Effector CD4-positive, alpha-beta T cell (primary cell): ENCODE measurements at places on chromosomes 13 and 19.

DNA sequence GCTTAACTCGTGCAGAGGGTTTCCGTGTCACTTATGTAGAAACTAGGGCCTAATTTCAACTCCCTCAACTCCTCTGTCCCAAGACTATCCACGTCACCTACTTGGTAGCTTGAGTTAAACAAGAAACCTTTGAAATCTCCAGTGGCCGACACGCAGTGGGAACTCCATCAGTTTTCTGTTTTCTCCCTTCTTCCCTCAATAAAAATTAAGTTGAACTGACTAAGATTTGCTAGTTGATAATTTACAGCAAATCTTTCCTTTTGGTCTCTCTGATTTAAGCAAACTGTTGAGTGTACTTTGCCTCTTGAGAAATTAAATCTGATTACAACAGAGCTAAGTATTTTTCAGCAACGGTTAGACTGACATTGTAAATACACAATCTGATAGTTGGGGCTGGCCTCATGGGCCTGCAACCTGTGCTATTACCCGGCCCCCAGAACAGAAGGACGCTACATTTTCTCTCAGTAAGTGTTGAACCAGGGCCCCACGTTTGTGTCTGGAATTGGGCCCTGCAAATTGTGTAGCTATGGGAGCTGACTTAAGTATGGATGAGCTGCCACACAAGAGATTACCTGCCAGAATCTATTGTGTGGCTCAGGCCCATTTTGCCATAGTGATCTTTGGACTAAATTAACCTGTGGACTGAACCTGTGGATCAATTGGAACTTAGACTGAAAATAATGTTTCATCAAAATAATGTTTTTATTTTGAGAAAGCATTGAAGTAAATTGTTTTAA is 708 bp upstream of the ESD start:
- no peak for DNase-seq

- no peak for DNase-seq
These were observed 91.4 kb upstream of the SLC10A2 start for GRCh38 chr13:103157434-103158145.

DNA sequence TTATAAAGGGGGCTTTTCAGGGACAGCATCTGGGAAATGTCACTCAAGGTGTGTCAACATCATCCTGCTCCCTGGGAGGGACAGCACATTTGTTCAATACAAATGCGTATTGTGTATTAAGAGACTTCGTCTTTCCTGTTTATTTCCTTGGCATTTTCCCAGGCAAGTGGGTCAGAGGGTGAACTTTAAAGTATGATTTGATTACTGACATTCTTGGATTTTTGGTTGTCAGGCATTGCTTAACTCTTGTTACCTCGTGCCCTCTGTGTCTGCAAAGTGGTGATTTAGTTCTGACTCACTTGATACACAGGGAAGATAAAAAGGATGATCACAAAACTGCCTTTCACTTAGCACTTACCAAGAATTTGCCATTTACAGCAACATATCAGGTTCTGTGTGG is 292.7 kb downstream of the SUCLA2 start:
- no peak for DNase-seq

- no peak for DNase-seq
These were observed 3.2 kb downstream of the DBP start for GRCh38 chr19:48634036-48634342.

GRCh38 chr13:95258619-95259194 is 42.5 kb downstream of the ABCC4 start:
- no peak for DNase-seq

DNA sequence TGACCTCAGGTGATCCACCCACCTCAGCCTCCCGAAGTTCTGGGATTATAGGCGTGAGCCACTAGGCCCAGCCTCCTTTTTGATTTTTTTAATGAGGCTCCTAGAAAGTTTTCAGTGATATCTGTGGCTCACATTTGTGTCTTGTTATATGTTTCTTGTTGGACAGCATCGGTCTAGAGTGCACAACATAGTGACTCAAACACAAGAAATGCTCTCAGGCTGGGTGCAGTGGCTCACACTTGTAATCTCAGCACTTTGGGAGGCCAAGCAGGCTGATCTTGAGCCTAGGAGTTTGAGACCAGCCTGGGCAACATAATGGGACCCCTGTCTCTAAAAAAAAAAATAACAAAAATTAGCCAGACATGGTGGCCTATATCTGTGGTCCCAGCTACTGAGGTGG is 8.2 kb downstream of the PHF11 start:
- DNase-seq: no peak

DNA sequence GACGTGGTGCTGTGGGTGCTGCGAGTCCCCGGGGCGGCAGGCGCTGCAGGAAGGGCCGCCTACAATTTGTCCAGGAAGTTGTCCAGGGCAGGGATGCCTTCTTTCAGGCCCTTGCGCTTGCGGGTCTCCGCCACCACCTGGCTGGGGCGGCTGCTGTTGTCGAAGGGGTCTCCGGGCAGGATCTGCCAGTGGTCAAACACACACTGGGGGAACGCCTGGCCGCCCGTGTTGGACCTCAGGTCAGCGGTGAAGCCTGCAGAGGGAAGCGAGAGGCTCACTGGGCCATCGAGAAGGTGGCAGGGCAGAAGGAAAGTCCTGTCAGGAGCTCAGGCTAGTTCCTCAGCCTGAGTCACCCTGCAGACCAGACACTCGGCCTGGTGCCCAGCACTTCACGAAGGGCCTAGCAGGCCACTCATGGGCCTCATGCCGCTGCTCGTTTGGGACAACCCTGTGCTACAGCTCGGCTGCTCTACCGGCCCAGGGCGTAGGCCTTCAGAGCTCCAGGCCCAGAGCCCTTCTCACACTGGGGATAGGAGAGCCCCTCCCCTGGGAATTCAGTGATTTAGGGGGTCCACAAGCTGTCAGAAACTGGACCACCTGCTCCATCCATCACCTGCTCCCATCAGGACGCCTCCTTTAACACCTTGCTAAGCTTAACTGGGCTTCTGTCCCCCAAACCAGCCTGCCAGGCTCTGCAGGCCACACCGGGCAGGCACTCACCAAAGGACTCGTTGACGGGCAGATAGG is 5.8 kb upstream of the DAPK3 start:
- no peak for DNase-seq

- DNase-seq: no peak
These were observed 29.5 kb upstream of the FNDC3A start for GRCh38 chr13:48946163-48946562.

- DNase-seq: no peak
These were observed 2.2 kb downstream of the C3 start for GRCh38 chr19:6718111-6718740.

GRCh38 chr13:31042481-31043165 is 110.2 kb downstream of the TEX26 start:
- DNase-seq: no peak

- DNase-seq: no peak
These were observed 77.8 kb upstream of the RFC3 start for GRCh38 chr13:33740134-33740538.

- no peak for DNase-seq
These were observed 2.6 kb downstream of the PCDH17 start for GRCh38 chr13:57633950-57634838.

DNA sequence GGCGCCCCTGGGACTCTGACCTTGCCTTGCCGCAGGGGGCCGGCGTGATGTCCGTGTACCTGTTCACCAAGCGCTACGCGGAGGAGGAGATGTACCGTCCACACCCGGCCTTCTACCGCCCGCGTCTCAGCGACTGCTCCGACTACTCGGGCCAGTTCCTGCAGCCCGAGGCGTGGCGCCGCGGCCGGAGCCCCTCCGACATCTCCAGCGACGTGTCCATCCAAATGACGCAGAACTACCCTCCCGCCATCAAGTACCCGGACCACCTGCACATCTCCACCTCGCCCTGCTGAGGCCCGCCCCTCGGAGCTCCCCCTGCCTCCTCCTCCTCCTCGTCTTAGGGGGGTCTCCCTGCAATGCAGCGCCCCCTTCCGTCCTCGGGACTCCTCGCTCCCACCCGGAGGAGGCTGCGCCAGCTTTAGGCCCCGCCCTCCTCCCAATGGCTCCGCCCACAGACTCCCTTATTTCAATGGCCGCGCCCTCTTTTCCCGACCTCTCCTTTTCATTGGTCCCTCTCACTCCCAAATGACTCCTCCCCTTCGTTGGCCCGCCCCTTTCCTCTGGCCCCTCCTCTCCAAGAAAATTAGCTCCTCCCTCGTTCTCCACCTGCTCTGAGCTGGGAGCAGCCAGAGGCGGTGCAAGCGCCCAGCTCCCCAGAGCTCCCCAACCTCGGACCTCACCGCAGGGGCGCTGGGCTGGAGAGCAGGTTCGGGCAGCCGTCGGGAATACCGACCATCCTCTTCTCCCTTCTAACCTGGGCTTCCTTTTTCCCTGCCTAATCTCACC is 20.5 kb upstream of the CACNG8 start:
- no peak for DNase-seq

GRCh38 chr19:54708781-54709180 is 15.5 kb upstream of the KIR3DL3 start:
- no peak for DNase-seq

- DNase-seq: no peak
These were observed 49.4 kb upstream of the ARHGEF7 start for GRCh38 chr13:111065698-111066097.

- DNase-seq: no peak
These were observed 329.8 kb upstream of the MIR17HG start for GRCh38 chr13:91017669-91018053.

DNA sequence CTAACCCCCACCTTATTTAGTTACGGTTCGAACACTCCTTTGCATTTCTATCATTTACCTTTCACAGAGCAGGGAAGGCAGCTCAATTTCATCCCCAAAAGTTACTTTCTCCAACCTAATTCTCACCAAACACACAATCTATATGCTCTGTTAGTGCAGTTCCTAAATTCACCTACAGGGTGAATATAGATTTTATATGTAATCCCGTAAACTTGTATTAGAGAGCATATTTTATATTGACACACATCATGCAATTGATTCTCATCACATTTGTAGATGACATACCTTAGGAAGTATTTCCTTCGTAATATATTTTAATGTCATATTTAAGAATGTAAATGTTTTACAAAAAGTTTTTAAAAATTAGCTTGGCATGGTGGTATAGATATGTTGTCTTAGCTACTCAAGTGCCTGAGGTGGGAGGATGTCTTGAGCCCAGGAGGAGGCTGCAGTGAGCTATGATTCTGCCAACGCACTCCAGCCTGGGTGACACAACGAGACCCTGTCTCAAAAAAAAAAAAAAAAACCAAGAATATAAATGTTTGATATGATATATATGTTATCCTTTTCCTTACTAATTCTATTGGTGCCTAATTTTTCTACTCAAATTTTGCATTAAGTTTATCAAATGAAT is 57.3 kb upstream of the TNFRSF19 start:
- DNase-seq: no peak

DNA sequence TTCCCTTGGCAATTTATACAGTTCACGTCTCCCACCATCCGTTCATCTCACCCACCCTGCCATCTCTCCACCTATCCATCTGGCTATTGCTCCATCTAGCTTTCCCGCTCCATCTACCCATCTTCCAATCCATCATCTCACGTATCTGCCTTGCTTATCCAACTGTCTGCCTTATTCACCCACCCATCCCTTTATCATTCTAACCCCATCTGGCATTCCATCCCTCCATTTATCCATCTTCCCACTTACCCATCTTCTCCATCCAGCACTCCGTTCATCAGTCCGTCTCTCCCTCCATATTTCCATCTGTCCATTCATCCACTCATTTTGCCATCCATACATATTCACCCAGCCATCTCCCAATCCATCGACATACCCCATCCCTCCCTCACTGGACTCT is 10.0 kb downstream of the RPS16 start:
- DNase-seq: no peak

DNA sequence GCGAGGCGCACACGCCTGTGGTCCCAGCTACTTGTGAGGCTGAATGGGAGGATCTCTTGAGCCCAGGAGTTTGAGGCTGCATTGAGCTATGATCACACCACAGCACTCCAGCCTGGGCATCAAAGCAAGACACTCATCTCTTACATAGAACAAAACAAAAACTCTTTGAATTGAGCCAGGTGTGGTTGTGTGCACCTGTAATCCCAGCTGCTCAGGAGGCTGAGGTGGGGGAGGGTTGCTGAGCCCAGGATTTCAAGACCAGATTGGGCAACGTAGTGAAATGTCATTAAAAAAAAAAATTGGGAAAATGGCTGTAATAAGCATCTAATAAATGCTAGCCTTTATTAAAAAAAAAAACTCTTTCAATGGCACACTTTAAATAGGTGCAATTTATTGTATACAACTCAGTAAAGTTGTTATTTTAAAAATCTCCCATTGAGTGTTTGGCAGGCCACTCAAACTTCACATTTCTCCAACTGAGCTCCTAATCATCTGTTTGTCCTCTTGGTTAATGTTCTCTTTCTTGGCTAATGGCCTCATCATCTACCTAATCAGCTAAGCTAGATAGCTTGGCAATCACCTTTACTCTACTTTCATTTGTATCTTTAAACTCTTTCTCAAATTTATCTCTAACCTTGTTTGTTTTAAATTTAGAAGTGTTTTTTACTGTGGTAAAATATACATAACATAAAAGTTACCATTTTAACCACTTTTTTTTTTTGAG is 28.1 kb upstream of the HMGB1 start:
- DNase-seq: no peak

GRCh38 chr13:20924758-20925394 is 22.3 kb upstream of the XPO4 start:
- DNase-seq: peak; percentile 71

DNA sequence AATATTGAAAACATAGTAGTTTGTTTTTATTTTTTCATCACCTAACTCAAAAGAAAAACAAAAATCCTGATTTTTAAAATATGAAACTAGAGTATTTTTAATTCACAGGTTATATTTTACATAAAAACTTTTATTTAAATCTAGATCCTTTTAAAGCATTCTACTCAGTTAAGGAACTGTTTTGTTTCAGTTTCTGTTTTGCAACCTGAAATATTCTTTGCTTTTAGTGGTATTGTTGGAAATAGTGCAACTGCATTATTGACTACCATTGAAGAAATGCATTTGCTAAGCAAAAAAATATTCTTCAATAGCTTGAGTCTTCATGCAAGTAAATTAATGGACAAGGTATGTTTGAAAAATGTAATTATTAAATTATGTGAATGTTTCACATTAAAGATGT is 43.8 kb downstream of the COG6 start:
- no peak for DNase-seq

DNA sequence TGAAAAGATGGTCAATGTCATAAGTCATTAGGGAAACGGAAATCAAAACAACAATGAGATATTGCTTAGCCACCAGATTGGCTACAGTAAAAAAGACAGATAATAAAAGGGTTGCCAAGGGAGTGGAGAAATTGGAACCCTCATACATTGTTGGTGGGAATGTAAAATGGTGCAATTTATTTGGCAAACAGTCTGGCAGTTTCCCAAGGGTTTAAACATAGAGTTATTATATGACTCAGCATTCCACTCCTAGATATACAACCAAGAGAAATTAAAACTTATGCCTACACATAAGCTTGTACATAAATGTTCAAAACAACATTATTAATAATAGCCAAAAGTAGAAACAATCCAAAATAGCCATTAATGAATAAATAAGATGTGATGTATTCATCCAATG is 9.9 kb upstream of the ZNF227 start:
- DNase-seq: no peak

- peak; percentile 42 for DNase-seq
These were observed 7.0 kb upstream of the WBP4 start for GRCh38 chr13:41054212-41054877.
